ENCODE measurements at places on chromosomes 13 and 19.
A peak's percentile ranks its signal among the peaks of the same experiment; 100 is the strongest.

- DNase-seq = no peak
Observed at GRCh38 chr13:79663977-79664636, 183.2 kb downstream of the NDFIP2 start.

DNA sequence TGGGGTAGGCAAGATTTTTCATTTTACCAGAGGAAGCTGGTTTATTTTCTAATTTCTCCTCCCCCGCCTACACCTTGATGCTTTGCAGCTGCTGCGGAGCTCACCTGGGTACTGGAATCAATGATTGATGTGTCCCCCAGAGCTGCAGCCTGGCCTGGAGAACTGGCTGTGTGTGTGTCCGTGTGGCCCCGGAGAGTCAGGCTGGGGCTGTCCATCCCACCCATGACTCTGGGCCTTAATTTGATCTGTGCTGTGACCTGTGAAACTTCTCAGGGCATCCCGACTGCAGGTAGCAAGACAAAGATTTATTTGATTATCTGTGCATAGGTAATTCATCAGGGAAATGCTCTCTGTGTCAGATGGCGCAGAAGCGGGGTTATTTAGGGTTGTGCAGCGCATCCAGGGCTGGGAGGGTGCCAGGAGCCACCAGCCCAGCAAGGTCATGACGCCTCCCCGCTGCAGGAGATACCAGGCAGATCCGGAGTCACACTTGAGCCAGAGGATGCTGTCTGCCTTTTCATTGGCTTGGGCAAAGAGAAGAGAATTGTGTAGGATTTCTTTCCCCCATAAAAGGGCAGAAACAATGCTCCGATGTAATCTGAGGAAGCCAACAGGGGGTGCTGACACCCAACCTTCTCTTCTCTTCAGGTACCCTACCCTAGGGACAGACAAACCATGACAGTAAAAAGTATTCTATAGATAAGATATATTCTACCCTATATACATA is 346.6 kb downstream of the TSHZ3 start:
- no peaks in the 10 kb centered on the region for H3K36me3 ChIP-seq
- no peak overlapping the region for H3K27ac ChIP-seq
- no peaks in the 10 kb centered on the region for H3K4me1 ChIP-seq
- no peak overlapping the region for H3K4me3 ChIP-seq
- DNase-seq = peak; percentile 4

DNA sequence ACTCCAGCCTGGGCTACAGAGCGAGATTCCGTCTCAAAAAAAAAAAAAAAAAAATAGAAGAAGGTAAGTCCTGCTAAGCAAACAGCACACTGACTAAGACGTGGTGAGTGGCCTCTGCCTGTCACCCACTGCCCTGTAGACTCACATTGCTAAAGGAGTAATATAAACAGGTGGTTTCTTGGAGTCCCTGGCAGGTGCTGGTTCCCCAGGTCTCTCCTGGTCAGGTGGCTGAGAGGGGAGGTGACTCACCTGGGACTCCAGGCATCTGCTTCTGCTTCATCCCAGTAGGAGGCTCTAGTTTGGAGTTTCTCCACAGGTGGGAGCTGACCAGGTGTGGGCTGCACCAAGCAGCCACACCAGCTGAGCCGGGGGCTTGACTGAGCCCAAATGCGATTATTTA is at the start of gene OR10H1:
OR10H1 (minus strand) TSS at position 359 of the 400 bp plus-strand sequence. CDS start 7,627 bp downstream, outside the sequence.
- H3K27me3 ChIP-seq = no peaks in the 10 kb centered on the region
- H3K4me1 ChIP-seq = no peaks in the 10 kb centered on the region
- no peak for DNase-seq
- H3K27ac ChIP-seq = no peak within 1 kb of the TSS
- no peak within 1 kb of the TSS for H3K4me3 ChIP-seq

DNA sequence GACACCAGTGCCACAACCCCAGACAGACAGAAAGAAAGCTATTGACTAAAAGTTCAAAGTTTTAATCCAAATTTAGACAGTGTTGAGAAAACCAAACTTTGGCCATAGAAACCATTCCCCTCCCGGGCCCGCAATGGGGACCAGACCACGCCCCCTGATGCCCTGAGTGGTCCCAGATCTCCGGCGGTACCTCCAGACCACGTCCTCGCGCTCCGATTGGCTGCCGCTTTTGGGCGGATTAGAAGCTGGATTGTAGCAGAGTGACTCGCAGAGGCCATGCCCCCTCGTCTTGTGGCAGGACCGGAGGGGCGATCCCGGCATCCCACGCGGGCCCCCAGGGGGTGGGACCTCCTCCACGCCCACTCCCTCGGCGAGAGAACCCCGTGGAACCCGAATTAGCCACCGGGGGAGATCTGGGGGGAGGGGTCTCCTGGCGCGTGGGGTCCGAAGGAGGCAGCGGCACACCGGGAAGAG is 797 bp upstream of the HSD17B14 start:
- peak overlapping the region; percentile 64 for H3K4me3 ChIP-seq
- H3K27me3 ChIP-seq = no peaks in the 10 kb centered on the region
- H3K36me3 ChIP-seq = peaks cover 6% of the 10 kb centered on the region

DNA sequence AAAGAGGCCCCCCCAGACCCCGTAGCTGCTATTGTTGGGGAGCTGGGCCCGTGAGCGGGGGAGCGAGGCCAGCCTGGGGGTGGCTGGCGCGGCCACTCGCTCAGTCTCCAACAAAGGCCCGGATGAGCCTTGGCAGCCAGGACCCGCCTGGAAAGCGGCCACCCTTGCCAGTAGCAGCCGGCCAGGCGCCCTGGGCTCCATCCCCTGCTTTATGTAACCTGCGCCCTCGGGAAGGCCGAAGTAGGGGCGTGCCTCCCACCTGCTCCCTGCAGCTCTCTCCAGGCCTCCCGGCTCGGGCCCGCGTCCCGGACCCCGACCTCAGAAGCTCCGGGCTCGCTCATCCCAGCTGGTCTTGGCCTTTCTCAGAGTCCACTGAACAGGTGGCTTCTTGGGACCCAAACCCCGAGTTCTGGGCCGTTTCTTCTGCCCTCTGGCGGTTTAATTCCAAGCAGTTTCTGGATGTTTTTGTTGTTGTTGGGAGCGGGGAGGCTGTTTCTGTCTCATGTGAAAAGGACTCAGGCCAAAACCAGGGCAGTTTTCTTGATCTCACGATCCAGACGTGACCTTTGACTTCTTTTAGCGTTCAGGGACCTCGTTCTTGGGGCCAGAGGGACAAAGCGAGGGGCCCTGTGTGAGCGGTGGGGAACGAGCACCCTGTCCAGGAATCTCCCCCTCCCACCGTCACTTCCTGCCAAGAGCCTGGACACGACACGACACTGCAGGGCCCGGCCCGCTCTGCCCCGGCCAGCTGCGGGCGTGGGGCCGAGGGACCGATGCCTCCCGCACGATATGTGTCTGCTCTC is 1.2 kb downstream of the CDC34 start:
- peak; percentile 76 for DNase-seq
- H3K4me1 ChIP-seq = peaks cover 2% of the 10 kb centered on the region
- H3K4me3 ChIP-seq = peak overlapping the region; percentile 91

GRCh38 chr13:50099473-50099872 is 84.2 kb downstream of the KCNRG start:
- H3K4me3 ChIP-seq = no peak overlapping the region
- no peak overlapping the region for H3K27ac ChIP-seq
- no peaks in the 10 kb centered on the region for H3K36me3 ChIP-seq
- DNase-seq = no peak

DNA sequence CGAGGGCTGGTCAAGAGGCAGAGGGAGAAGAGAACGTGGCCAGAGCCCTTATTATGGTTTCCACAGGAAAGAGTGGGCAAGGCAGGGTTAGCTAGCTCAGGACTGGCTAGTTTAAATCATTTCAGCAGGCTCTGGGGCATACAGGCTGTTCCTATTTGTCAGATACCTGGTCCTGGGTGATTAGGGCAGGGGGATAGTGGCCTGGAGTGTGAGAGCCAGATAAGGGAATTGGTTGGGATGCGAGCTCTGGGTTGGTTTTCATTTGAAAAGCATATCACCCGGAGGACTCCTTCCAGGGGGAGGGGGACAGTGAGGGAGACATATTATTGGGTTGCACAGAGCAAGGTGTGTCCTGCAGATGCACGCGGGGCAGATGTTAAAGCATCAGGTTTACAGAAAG is 75.3 kb upstream of the CLDN10 start:
- peaks cover 13% of the 10 kb centered on the region for H3K27me3 ChIP-seq
- no peak overlapping the region for H3K27ac ChIP-seq
- H3K4me1 ChIP-seq = peaks cover 2% of the 10 kb centered on the region
- no peak overlapping the region for H3K4me3 ChIP-seq

GRCh38 chr13:79317856-79318255 is 88.2 kb downstream of the RBM26 start:
- no peaks in the 10 kb centered on the region for H3K36me3 ChIP-seq
- no peak for DNase-seq
- H3K4me1 ChIP-seq = no peaks in the 10 kb centered on the region
- H3K27ac ChIP-seq = no peak overlapping the region
- no peaks in the 10 kb centered on the region for H3K27me3 ChIP-seq

DNA sequence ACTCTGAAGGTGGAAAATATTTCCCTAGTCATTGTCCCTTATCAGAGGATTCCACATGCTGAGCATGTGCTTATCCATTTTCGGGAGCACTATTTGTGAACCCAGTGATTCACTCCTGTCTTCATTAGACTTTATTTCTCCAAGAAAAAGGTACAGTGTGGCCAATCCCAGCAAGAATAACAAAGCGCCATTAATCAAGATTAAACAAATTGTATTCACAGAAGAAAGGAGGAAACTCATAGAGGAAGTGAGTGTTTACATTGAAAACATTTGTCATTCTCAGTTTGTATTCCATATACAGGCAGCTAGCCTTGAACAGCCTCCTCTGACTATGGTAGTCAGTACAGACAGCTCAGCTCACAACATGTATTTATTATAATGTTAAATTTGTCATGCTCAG is 1669.9 kb upstream of the SPRY2 start:
- peak; percentile 1 for DNase-seq
- H3K27me3 ChIP-seq = no peaks in the 10 kb centered on the region
- H3K27ac ChIP-seq = no peak overlapping the region
- no peaks in the 10 kb centered on the region for H3K36me3 ChIP-seq
- no peak overlapping the region for H3K4me3 ChIP-seq

GRCh38 chr13:42174344-42175162 is 97.4 kb upstream of the AKAP11 start:
- DNase-seq = peak; percentile 60
- H3K4me1 ChIP-seq = peaks cover 2% of the 10 kb centered on the region
- no peak overlapping the region for H3K4me3 ChIP-seq
- no peaks in the 10 kb centered on the region for H3K27me3 ChIP-seq
- no peaks in the 10 kb centered on the region for H3K36me3 ChIP-seq

DNA sequence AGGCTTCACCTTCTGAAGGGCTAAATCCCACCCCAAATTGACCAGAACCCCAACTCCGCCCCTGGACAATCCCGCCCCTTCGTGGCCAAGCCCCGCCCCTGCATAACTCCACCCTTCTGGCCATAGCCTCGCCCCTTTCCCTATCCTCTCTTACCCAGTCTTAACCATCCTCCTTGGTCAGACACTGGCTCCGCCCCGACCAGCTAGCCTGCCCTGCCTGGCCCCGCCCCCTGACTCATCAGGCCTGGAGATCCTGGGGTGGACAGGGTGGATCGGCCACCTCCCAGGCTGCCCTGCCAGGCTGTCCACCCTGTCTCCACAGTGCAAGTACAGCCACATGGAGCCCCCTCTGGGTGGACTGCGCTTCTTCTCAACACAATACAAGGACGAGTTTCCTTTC is 8.0 kb upstream of the ZNF358 start:
- H3K27ac ChIP-seq = no peak overlapping the region
- H3K27me3 ChIP-seq = no peaks in the 10 kb centered on the region
- peak; percentile 82 for DNase-seq
- H3K4me3 ChIP-seq = no peak overlapping the region

- no peak for DNase-seq
- peaks cover 11% of the 10 kb centered on the region for H3K4me1 ChIP-seq
- H3K27me3 ChIP-seq = no peaks in the 10 kb centered on the region
Observed at GRCh38 chr13:41919031-41919740, 41.7 kb downstream of the VWA8 start.

DNA sequence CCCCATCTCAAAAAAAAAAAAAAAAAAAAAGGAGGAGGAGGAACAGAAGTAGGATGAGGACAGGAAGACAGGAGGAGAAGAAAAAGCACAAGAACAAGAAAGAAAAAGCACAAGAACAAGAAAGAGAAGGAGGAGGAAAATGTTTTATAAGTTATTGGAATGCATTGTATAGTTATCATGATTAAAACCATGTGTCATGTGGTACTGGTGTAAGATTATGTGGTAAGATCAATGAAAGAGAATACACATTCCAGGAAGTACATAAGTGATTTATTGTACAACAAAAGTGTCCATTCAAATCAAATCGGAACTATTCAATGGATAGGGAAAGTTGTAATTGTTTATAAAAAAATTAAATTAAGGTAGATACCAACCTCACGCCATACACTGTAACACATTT is 167.7 kb downstream of the MZT1 start:
- no peak overlapping the region for H3K4me3 ChIP-seq
- H3K27ac ChIP-seq = no peak overlapping the region
- no peaks in the 10 kb centered on the region for H3K27me3 ChIP-seq
- H3K4me1 ChIP-seq = no peaks in the 10 kb centered on the region
- no peak for DNase-seq
- H3K36me3 ChIP-seq = no peaks in the 10 kb centered on the region

DNA sequence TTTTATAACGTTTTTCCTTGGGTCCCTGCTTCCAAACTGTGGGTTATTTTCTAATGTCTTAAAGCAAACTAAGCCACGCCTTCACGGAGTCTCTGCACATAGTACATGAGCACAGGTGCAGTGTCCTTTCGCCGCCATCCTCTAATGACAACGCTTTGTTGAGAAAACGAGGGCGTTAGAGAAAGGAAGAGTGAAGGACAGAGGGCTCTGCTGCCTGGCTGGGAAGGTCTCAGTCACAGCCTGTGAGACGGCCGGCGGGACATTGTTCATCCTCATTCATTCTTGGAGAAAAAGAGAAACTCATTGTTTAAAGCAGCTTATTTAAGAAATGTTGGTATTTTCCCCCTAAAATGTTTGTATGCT is 9.5 kb downstream of the IL17D start:
- H3K4me3 ChIP-seq = peak overlapping the region; percentile 35
- H3K36me3 ChIP-seq = no peaks in the 10 kb centered on the region
- no peak for DNase-seq
- peaks cover 9% of the 10 kb centered on the region for H3K4me1 ChIP-seq

DNA sequence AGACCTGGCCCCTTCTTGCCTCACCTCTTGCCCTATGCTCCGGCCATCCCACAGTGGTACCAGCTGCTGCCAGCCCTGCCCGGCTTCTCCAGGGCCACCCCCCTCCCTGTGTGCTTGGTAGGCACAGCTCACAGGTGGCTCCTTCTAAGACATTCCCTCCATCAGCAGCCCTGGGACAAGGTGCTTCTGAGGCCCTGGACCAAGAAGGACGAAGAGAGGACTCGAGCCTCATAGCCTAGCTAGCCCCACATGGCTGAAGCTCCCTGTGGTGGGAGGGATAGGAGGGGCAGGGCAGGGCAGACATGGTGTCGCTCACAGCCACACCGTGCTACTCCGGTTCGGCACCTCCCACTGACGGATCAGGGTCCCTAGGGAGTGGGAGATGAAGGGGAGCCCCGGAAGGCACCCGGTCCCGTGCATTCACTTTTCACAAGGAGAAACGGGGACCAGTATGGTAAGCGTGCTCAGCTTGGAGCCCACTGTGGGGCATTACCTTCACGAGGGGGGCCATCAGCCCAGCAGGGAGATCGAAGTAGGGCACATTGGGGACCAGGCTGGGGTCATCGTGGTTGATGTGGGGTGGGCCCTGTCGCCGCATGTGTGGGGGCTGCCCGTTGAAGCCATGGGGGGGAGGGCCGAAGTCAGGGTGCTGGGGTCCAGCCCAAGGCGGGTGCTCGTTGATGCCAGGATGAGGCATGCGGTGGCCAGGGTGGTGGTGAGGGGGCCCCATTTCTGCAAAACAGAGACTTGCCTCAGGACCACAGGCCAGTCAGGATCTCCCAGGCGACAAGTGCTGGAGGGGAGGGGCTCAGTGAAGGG is 19.5 kb downstream of the CHERP start:
- peaks cover 52% of the 10 kb centered on the region for H3K36me3 ChIP-seq
- no peak overlapping the region for H3K27ac ChIP-seq
- no peak for DNase-seq

Data from fibroblast of lung (primary cell).